ENCODE measurements at places on chromosomes 6 and 20.

DNA sequence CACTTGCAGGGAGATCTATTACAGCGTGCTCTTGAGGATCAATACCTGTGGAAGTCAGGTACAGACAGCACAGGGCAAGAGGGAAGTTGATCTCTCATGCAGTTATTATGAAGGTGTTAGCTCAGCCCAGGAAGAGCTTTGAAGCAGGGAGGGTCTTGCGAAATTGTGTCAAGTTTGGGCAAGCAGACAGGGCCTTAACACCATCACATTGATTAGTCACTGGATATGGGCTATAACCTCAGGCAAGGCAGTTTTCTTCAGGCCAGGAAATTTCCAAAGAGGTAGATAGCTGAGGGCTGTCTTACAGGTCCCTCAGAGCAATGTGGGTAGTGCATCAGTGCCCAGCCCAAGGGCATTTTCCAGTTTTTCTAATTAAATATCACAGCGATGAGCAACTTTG is 643.8 kb downstream of the DHX35 start:
- no peak for DNase-seq

DNA sequence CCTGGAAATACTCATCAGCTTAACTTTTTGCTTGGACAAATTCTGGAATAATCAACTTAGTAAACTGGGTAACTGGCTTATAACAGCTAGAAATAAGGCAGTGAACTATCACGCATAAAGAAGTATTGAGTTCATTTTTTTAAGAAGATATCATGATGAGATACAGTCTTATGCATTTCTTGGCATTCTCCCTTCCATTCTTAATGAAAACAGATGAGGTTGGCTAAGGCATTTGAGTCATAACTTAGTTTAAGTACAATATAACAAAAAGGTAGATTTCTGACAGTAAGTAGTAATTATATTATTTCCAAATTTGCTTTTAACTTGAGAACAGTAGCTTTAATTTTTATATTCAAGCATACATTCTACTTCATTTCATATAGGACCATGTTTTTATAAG is 56.1 kb downstream of the SAMD5 start:
- no peak for DNase-seq

DNA sequence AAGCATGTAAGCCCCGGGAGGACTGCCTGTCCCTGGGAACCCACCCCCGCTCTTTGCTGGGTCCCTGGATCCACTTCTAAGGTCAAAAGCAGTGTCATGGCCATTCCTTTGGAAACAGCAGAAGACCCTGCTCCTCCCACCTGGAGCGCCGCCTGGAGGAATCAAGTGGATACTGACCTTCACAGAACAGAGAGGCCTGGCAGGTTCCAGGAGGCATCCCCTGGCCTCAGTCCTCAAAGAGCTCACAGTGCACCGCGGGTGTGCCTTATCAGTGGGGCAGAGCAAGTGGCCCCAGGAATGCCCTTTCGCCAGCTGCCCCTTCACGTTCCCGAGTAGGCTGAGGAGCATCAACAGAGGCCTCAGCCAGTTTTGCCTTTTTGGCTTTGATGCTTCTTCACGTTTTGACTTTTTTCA is 11.1 kb upstream of the SLC4A11 start:
- DNase-seq: no peak

DNA sequence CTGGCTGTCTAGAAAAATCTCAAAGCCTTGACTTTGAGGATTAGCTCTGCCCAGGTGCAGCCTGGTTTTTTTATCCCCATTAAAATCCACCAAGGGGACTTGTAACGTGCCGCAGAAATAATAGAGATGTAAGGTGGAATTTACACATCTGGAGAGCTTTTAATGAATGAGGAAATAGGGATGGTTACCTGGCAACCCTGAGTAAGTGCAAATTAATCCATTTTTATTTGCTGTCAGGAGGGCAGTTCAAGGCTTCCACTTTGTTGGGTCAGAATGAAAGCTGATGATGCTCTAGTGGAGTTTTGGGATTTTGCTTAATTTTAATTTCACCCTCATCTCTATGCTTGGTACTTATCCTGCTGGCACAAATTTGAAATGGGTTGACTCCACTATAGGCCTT is 163.4 kb upstream of the CEP162 start:
- DNase-seq: no peak
